ENCODE measurements at places on chromosomes 6 and 20.
A peak's percentile ranks its signal among the peaks of the same experiment; 100 is the strongest.

DNA sequence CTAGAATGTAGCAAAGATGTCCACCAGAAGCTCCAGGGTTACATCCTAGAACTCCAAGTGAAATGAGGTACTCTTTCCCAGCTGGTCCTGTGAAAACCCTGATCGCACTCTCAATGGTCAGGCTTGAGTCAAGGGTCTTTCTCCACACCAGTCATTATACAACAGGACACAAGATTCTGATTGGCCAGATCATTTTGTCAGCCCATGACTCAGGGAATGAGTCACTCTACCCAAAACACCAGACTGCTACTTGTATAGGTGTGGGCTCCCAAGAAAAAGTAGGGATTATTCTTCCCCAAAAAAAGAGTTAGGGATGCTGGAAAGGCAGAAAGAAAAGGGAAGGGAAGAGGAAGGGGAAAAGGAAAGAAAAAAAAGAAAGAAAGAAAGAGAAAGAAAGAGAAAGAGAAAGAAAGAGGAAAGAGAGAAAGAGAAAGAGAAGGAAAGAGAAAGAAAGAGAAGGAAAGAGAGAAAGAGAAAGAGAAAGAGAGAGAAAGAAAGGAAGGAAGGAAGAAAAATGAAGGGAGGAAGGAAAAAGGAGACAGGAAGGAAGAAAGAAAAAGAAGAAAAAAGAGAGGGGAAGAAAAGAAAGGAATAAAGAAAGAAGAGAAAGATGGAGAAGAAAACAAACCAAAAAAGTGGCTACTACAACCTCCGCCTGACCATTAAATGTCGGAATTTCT is 30.5 kb downstream of the ANKEF1 start:
- DNase-seq: no peak

- DNase-seq: no peak
Observed at GRCh38 chr6:33421344-33421643, 1.4 kb downstream of the SYNGAP1 start.

DNA sequence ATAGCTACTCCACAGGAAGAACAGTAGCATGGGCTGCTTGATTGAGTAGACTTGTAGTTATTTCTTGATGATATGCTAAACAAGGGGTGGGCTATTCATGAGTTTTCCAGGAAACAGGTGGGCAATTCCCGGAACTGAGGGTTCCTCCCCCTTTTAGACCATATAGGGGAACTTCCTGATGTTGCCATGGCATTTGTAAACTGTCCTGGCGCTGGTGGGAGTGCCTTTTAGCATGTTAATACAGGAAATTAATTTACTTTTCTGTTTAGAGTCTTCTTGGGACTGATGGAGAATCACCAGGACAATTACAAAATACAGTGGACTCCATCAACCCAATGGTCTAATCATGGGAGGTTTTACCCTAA is 22.7 kb downstream of the CYP24A1 start:
- DNase-seq: no peak

DNA sequence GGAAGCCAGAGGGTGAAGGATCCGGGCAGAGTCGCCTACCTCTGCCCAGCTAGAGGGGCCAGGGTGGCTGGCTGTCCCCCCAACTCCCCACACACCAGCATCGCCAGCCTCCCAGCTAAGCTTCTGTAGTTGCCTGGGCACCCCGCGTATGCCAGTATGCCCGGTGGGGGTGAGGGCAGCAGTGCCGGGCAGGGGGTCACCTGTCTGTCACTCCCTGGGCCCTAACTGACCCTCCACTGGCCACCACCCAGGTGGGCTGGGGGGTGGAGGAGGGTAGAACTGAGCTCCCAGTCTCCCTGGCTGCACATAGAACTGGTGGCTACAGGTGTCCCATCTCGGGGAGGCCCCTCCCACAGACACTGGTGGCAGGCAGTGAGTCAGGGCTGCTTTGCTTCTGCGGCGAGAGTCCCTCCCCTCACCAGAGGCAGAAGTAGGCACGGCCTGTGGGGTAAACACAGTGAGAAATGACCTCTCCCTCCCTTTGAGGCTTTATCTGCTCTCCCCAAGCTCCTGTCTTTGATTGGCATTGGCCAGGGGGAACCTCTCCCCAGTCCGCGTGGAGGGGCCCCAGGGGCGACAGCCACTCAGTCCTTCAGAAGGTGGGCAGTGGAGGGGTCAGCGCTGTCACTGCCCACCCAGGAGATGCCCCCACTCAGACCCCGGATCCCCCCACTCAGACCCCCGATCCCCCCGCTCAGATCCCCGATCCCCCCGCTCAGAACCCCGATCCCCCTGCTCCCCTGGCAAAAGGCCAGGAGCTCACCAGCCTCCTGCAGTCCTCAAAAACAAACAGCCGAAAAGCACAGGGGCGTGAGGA is 2.5 kb downstream of the NTSR1 start:
- peak; percentile 85 for DNase-seq

- DNase-seq: peak; percentile 86
Observed at GRCh38 chr6:35089935-35090505, 51.1 kb downstream of the TCP11 start.

Measured in HL-60 (cell line).